ENCODE measurements at places on chromosomes 7 and 10. TPM values are rescaled to one million over a fixed set of nuclear protein-coding genes. Genes with fewer than 3 reads are reported as not detected.

GRCh38 chr7:117072620-117073118 lies 119.4 kb downstream of the ST7 start:
- DNase-seq: no peak

DNA sequence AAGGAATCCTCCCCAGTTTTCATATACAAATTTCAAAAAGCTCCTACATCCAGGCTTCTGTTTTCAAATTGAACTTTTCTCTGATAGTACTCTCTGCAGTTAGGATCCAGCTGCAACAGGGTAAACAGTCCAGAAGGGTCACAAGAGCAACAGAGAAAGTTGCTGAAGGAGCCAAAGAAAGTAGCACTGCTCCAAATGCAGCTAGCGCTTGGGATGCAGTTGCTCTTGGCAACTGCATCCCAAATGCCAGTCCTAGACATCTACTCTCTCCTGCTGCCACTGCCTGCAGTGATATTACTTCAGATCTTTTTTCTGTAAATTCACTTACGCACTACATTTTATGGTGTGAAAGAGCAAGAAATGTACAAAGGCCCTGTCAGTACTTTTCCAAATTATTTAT lies 14.6 kb downstream of the GPR37 start:
- DNase-seq: no peak

GRCh38 chr7:75712517-75713361 lies 26.0 kb downstream of the HIP1 start:
- no peak for DNase-seq

GRCh38 chr10:20133669-20134189 lies 317.5 kb downstream of the PLXDC2 start:
- no peak for DNase-seq

GRCh38 chr10:110426294-110427181 lies 71.2 kb upstream of the DUSP5 start:
- no peak for DNase-seq

DNA sequence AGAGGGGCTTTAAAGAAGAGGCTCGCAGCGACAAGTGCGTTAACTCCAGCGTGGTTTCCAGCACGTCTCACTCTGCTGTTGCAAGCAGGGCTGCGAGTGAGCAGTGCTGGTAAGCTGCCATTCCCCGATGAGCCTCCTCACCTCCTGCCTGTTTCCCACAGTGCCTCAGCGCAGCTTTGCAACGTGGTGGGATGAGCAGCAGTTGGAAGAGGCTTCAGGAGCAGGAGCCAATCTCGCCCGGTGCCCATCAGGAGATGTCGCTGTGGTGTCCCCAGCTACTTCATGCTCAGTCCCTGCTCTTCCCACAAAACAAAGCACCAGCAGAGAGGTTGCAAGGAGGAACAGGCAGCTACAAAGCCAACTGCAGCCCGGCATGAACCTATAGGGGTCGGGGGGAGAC lies 2.4 kb upstream of the ADARB2 start:
- DNase-seq: no peak

DNA sequence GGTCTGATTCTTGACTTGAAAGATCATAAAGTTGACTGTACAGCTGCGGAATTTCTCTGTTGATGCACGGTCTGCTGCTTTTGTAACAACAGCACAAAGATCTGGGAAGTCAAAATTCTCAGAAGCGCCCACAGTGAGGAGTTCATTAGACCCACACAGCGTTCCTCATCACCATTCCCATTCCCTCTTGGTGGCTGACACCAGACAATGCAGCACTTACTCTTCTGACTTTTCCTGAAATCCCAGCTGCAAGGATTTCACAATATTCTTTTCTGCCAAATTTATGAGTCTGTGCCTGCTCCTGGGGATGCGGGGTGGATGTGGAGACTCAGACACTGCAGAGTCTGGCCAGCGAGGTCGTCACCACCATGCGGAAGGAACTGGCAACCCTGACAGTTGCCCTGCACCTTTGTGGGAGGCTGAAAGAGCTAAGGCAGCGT lies 233.9 kb downstream of the FANK1 start:
- DNase-seq: no peak

GRCh38 chr7:17380736-17381662 lies 82.5 kb downstream of the AHR start:
- no peak for DNase-seq

GRCh38 chr10:76928565-76928964 lies 709.0 kb downstream of the KCNMA1 start:
- no peak for DNase-seq

DNA sequence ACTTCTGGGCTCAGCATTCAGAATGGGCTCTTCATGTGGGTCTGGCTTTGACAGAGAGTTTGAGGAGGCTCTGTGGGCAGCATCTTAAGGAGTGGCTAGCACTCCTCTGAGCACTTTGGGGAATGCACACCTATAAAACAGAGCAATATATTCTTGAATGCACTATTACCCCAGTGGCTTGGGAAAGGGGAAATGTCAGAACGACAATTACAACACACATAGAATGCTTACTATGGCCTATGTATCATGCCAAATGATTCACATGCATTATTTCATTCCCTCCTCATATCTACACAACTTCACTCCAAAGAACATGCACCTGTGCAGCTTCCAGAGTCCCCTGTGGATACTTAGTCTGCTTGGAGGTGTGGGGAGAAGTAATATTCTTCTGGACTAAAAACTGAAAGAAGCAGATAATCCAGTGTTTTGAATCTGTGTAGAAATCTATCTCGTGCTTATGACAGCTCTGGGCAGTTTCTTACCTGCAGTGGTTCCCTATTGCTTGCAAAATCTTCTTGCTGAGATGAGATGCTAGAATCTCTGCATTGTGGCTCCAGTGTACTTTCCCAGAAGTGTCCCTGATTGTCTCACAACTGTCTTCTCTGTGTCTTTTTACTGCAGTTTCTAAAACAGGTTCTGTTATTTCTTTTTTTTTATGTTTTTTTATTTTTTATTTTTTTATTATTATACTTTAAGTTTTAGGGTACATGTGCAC lies 5.5 kb upstream of the MGAM start:
- DNase-seq: no peak

DNA sequence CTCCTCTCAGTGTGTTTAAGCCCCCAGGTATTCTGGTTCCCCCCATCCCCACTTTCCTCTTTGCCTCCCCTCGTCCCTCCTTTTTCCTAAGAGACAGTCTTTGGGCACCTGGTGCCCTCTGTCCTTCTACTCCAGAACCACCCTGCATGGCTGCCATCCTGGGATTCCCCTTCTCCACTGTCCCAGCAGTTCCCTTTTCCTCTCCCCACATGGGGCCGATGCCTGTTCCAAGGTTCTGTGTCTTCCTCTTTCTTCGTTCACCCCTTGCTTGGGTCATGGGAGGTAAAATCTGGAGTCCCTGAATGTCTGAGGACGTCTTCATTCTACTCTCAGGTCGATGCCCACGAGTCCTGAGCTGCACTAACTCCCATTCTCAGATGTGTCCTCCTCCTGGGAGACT lies 120.8 kb downstream of the TAX1BP1 start:
- DNase-seq: no peak

- no peak for DNase-seq
Observed at GRCh38 chr7:142420554-142421362, 162.9 kb upstream of the PRSS58 start.

DNA sequence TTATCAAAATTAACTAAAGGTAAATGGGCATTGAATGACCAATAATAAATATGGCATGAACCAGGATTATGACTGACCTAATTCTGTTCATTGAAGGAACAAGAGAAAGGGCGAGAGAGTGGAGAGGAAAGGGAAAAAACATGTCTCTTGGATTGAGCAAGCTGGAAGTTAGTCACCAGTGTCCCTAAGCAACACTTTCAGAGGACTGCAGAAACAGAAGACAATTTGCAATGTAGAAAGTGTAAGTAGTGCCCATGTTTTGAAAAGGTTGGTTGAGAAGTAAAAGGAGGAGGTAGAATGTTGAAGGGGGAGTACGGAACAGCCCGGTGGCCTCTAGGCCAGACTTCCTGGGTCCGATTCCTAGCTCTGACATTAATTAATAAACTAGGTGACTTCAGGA lies 94.6 kb downstream of the FAS start:
- DNase-seq: no peak

DNA sequence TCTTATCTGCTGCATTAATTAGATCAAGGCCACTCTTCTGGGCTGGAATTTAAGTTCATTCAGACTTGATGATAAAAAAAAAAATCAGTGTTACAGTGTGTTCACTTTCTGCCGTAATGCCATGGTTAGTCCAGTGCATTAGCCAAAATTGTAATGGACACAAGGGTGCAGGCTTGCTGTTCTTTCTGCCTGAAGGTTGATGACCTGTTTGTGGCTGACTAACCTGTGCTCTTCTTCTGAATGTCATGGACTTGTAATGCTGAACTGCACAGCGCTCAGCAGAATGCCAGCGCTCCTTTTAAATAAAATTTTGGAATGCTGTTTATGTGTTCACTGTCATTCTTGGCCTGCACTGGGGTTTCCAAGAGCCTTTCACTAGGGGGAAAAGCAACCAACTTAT lies 323.2 kb downstream of the ZNF248 start:
- DNase-seq: no peak

The ARID5B gene
- 56.9 TPM for total RNA-seq

The PRLHR gene
- total RNA-seq: not detected

The ADAMTS14 gene
- 0.33 TPM for total RNA-seq

The CSGALNACT2 gene
- 25.9 TPM for total RNA-seq

The ZNF777 gene
- total RNA-seq: 18.2 TPM

The ABCF2 gene
- 90.3 TPM for total RNA-seq

The MYH16 gene
- not detected for total RNA-seq

The PRPS1L1 gene
- total RNA-seq: not detected

The SNX10 gene
- 42.1 TPM for total RNA-seq

All from activated CD4-positive, alpha-beta T cell treated with anti-CD3 and anti-CD28 coated beads, Interleukin-2, amount 10 ng/mL, durations not matched to agents 24 days and 14 days (primary cell).